ENCODE measurements at places on chromosomes 2 and 18.

DNA sequence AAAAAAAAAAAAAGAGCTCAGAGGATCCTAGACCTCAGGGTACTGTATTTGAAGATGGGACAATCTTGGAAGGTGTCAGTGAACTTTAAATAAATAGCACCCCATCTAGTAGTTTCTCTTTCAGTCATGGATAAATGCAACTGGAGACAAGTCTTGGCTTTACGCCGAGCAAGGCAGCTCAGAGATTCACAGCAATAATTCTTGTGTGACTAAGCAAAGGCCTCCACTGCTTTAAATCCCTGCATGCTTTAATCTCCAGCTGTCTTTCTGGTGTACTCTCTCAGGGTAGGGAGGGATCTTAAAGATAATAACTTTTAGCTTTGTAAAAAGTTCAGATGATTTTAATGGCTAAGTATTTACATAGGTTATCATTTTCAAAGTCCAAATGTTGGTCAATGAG, 36.3 kb downstream of the NRXN1 start:
- peak; percentile 83 for DNase-seq

DNA sequence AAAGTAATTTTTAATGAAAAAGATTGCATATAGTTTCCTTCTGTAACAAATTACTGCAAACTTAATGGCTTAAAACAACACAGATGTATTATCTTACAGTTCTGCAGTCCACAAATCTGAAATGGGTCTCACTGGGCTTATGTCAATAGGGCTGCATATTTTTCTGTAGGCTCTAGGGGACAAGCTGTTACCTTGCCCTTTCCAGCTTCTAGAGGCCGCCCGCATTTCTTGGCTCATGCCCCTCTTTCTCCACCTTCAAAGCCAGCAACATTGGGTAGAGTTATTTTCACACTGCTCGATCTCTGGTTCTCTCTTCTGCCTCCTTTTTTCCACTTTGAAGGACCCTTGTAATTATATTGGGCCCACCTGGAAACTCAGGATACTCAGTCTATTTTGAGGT, 16.7 kb downstream of the COPS8 start:
- DNase-seq: no peak

DNA sequence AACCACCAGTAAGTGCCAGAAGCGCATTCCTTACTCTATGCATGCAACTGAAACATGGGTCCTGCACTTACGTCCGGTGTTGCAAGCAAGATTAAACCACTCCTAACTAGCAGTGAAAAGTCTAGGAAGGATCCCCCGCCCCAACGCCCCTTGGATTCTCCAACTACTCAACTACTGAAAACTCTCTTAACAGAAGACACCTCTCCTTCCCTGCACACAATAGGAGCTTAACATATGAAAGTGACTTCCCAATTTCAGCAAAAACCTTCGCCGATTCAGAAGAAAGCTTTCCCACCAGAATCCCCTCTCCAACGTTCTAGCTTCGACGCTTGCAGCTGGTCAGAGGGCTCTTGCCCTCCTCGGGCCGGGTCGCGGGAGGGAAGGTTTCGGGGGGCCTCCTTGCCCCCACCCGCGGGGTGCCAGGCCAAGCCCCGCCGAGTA, 578 bp downstream of the IWS1 start:
- DNase-seq: no peak

- DNase-seq: no peak
Measured at GRCh38 chr18:66222174-66222573, 381.7 kb downstream of the CDH19 start.

DNA sequence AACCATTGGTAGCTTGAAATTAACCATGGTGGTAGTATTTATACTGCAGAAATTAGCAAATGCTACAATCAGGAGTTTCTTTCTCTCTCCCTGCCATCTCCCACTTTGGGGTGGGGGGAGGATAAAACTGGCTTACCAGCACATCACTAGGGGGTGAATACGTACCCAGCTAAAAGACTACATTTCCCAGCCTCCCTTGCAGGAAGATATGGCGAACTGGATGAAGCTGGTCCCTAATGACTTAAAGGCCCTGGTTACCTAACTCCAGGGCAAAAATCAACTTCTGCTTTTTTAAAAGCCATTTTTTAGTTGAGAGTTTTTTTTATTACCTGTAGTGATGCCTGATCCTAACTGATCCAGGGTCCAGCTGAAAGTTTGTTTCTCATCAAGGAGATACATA, 70.3 kb upstream of the RAB12 start:
- no peak for DNase-seq
